Posterior vena cava (tissue), 2 donors: ENCODE measurements at places on chromosomes 7 and 10.

DNA sequence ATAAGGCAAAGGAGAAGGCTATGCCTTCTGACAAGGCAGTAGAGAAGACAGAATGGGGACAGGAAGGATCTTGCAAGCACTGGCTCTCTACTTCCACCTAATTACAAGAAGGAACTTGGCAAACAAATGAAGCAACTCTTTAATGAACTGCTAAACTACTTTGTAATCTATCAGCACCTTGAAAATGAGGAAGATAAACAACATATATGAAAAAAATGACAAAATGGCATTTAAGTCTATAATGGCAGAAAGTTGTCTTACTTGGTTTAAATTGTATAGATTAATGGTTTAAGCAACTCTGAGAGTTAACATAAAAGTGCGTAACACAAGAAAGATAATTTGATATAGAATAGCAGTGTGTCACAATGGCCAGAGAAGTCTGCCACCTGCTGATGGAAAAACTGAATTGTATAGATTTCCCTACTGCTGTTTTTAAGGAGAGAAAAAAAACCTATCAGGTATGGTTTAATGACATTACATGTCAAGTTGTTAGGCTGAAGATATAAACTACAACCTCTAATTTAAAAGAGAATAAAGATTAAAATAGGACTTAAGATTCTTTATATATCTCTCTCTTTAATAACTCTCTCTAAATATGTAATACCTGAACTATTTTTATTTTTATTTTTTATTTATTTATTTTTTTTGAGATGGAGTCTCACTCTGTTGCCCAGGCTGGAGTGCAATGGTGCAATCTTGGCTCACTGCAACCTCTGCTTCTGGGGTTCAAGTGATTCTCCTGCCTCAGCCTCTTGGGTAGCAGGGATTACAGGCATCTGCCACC lies 11.8 kb downstream of the NT5C3A start:
- DNase-seq: no peak

DNA sequence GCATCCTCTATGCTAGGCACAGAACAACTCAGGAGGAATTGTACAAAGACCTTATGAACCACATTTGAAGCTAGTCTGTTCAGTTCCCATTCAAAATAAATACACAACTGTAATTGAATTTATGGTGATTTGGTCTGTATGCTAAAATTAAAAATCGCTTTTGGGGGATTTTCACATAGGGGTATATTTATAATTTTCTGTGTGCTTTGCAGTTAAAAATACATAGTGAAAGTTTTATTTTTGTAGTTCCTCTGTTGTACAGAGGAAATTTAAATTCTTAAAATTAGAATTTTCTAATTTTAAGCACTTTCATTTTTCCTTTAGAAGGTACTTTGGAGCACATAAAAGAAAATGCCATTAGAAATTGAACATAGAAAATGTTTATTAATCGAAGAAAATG lies 6.9 kb downstream of the RABGEF1 start:
- DNase-seq: no peak

GRCh38 chr7:48168159-48168558 lies 3.1 kb upstream of the ABCA13 start:
- no peak for DNase-seq

- DNase-seq: peak; percentile 93
Measured at GRCh38 chr10:22325272-22326144, 4.6 kb downstream of the BMI1 start.

DNA sequence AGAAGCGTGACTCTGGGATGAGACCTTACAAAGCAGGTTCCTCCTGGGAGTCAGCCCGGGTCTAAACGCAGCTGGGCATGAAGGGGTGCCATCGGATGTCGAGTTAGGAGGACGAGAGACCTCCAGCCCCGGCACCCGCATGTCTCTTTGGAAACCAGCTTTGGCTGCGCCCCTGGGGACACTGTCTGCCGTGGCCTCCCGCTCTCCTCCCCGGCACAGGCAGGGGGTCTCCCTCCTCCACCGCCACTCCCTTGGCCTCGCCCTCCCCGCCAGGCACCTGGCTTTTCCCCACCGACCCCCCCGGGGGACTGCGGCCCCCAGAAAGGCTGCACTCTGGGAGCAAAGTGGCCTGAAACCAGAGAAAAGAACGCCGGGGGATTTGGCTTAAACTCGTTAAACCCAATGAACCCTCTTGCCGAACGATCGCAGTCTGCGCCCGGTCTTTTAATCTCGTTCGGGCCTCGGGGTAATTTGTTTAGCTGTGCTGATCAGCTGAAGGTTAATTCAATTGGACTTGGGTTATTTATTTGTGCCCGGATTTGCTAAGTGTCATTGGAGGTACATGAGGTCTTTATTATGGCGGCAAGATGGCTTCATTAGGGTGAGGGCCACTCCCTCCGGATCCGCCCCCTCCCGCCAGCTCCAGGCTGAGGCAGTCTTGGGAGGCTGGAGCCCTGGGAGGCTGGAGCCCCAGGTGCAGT lies 16.4 kb upstream of the PSMG3 start:
- no peak for DNase-seq
